Left forelimb (tissue), 1 donor: ENCODE measurements at places on chromosomes 6 and 20.

DNA sequence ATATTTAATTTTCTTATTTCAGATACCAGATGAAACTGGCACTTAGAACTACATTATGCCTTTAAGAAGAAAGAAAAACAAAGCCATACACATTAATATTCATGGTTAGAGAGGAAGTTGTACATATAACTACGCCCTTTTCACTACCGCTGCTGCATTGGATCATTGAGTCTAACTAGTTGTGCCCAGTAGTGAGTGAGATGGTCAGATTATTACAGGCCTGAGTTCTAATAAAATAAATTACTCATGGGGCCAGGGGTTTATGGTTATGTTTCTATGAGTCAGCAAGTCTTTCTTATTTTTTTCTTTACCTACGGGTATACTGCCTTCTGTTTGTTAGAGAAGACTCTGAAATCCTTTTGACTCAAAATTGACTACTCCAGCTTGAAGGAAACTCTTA, 11.5 kb downstream of the RIOK1 start:
- DNase-seq = no peak

- no peak for DNase-seq
These were observed 5.0 kb downstream of the BRD2 start for GRCh38 chr6:32973144-32974015.

GRCh38 chr20:6651016-6651415, 116.5 kb upstream of the BMP2 start:
- no peak for DNase-seq

- DNase-seq = no peak
These were observed 3.0 kb upstream of the FBXO9 start for GRCh38 chr6:53062169-53062539.

GRCh38 chr20:16111852-16112412, 461.3 kb downstream of the KIF16B start:
- DNase-seq = no peak

DNA sequence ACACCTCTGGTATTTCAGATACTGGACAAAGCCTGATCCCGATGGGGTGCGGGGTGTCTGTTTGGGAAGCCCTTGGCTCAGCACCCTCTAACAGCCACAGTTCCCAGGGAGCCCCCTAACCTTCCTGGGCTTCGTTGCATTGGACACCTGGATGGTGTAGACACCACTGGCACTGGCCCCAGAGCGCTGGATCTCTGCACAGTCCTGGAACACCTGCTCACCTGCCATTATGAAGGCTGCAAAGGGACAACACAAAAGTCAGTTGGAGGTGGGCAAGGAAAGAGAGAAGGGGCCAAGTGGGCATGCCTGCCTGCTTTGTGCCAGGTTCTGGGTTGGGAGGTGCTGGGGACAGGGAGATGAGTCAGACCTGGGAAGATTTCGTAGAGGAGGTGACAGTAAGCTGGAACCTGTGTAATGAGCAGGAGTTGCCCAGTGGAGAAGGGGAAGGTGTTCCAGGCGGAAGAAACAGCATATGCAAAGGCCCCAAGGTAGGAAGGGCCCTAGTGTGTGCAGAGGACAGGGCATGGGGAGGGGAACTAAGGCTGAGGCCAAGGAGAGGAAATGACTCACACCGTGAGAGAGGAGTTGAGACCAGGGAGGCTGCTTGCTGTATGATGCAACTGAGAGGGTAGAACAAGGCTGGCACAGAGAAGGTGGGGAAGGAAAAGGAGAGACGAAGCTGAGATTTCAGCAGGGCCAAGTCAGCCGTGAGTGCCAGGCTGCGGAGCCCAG, 34.9 kb downstream of the ANGPT4 start:
- DNase-seq = no peak

GRCh38 chr6:168116975-168117899, 38.2 kb upstream of the FRMD1 start:
- DNase-seq = peak; percentile 41

DNA sequence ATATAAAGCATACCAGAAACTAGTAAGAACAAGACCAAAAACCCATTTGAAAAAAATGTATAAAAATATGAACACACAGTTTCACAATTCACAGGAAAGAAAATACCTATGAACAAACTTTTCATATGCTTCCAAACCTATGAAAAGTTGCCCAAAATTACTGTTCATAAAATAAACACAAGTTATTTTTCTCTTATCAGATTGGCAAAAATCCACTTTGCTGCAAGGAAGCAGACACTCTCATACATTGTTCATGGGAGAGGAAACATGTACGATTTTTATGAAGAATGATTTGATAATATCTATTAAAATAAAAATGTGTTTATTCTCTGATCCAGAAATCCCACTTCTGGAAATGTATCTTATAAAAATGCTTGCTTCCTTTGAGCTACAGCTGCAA, 40.0 kb upstream of the OCSTAMP start:
- no peak for DNase-seq

DNA sequence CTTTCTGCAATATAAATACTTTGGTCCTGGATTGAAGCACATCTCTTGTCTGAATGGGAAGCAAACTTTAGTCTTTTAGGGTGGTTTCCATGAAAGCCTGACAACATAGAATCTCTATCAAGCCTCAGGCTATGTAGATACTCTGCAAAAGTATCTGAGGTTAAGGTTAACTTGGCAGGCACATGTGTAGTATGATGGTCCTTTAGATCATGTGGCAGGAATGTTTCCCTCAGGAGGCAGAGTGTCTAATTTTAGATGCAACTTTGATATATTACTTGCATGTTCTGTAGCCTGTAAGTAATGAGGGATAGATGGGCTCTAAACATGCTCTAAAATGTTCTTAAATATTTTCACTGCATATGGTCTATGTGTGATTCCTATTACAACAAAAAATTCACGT, 8.2 kb downstream of the MYB start:
- DNase-seq = no peak

- DNase-seq = no peak
These were observed 31.0 kb downstream of the TOMM6 start for GRCh38 chr6:41818271-41819054.

- no peak for DNase-seq
These were observed 1.7 kb downstream of the CDK19 start for GRCh38 chr6:110813338-110814101.

DNA sequence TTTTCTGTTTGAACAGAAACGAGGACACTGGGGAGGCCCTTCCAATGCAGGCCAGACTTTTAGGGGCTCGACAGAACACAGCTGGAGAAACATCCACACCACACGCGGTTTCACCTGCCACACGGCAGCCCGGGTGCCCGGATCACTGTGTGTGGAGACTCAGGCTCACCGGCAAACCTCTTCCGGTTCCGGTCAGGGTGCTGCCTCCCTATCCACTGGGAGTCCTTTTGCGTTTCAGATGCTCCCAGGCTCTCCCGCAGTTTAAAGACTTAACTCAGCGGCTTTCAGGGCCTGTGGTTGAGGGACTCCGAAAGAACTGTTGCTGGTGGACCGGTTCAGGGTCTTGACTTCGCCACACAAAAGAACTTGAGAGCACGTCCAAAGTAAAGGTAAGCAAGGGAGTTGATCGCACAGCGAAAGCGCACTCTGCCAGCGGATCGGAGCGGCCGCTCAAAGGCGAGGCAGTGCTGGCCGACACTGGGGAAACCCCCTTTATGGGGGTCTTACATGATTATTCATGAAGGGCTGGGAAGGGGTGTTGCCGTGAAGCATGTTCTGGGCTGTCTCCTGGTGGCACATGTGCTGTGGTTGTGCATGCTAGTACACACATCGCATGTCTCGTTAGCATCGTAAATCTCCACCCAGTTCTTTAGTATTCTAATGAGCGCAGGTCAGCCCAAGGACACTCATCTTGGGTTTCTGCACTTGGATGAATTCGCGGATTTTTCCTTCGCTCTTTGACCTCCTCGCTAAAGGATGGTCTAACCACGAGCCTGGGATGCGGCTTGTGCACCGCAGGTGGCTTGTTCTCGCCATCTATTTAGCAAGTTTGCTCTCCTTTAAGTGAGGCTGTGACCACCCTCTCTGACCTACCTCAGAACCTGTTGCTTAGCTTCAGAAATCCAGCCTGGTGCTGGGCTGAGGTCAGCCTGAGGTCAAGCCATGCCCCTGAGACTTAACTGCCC, 180.3 kb downstream of the CDH26 start:
- no peak for DNase-seq

DNA sequence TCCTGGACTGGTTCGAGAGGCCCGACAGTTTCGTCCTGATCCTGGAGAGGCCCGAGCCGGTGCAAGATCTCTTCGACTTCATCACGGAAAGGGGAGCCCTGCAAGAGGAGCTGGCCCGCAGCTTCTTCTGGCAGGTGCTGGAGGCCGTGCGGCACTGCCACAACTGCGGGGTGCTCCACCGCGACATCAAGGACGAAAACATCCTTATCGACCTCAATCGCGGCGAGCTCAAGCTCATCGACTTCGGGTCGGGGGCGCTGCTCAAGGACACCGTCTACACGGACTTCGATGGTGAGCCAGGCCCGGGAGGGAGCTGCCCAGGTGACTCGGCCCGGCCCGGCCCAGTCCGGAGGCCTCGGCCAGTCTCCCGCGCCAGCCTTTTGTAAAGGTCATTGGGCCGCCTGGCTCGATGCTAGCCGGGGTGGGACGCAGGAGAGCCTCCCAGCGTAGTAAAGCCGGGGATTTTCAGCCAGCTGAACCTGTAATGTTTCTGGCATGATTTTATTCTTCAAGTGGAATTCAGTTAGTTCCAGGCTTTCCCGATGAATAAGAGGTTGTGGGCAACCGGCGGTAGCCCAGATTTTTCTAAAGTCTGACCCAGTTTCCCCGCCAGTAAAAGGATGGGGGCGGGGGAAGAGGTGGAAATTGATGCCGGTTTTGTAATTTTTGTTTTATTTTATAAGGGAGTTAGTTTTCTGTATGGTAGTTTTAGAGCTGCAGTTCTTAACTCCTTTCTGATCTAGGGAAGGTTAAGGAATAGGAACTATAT, 1.4 kb downstream of the PIM1 start:
- DNase-seq = peak; percentile 71

DNA sequence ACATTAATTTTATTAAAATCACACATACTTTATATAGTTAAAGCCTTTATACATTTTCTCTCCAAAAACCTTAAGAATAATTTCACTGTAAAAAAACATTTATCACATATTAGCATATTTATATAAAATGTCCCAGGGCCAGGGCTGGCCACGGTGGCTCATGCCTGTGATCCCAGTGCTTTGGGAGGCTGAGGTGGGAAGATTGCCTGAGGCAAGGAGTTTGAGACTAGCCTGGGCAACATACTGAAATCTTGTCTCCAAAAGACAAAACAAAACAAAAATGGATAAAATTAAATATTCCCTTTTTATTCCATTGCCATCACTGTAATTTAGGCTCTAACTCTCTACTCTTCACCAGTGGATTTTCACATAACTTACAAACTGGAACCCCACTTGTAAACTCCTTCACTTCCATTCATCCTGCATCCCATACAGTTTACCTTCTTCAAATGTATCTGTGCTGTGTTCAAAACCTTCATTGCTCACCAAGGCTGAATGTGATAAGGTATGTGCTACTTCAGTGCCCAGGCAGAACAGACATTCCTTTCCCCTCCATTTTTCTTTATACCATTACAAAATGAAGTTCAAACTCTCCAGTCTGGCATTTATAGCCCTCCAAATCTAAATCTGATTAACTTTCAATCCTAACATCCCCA, 42.9 kb upstream of the PIM1 start:
- no peak for DNase-seq

GRCh38 chr6:141426400-141426980, 706.2 kb upstream of the GJE1 start:
- DNase-seq = no peak

GRCh38 chr6:152748843-152749242, 1.8 kb upstream of the VIP start:
- no peak for DNase-seq

GRCh38 chr20:45211569-45212474, 5.0 kb downstream of the SEMG1 start:
- no peak for DNase-seq

- no peak for DNase-seq
These were observed 173.5 kb upstream of the IRAK1BP1 start for GRCh38 chr6:78693835-78694234.

GRCh38 chr6:42512579-42512978, 51.2 kb upstream of the UBR2 start:
- DNase-seq = no peak

DNA sequence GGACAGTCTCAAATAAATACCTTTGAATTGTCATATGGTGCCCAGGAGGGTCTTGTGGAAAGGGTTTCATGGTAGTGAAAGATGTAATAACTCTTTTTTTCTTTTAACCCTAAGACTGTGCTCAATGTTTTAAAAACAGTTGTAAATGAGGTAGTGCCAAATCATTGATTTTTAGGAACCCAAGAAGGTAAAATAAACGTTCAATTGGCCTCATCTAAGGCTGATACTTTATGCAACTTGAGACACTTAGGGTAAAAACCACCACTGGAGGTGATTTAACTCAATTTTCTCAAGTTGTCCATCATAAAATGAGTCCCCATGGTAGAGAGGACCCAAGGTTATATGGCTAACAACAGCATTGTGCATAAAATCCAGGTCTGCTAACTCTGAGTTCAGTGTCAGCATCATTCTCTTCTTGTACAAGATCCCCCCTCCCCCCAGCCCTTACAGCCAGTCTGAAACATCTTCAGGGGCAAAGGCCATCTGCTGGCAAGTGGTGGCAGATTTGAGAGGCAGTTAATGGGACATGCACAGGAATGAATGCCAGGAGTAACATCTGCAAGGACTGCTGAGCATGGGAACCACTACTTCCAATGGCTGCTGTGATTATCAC, 244.4 kb downstream of the GMPR start:
- DNase-seq = no peak

DNA sequence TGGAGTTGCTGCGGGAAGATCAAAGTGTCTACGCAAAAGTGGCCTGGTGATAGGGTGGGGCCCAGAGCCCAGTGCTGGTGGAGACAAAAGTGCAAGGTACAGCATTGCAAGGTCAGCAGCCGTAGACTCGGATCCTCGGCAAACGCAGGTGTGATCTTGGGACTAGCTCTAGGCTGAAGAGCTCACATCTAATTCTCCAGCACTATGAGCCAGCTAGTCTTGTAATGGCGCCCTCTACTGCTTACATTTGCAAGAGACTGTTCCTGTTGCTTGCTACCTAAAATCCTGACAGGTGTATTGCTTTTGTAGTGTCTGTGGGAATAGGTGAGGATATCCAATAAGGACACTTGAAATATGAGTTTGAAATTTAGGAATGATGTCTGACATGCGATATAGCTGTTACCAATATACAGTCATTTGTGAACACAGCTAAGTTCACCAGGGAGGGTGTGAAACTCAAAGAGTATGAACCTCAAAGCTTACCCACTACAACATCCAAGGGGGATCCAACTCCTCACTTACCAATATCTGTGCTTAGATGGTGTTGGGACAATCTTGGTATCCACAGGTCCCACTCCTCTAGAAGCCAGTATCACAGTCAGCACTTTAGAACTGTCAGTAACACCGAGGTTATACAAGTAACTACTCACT, 58.4 kb downstream of the PDE7B start:
- no peak for DNase-seq

DNA sequence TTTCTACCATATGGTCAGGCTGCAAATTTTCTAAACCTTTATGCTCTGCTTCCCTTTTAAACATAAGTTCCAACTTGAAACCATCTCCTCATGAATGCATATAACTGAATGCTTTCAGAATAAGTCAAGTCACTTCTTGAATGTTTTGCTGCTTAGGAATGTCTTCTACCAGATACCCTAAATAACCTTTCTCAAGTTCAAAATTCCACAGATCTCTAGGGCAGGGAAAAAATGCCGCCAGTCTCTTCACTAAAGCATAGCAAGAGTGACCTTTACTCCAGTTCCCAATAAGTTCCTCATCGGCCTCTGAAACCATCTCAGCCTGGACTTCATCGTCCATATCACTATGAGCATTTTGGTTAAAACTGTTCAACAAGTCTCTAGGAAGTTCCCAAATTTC, 1011.2 kb upstream of the CITED2 start:
- DNase-seq = no peak
